GM04503 (cell line): ENCODE measurements at places on chromosomes 2 and 18.

DNA sequence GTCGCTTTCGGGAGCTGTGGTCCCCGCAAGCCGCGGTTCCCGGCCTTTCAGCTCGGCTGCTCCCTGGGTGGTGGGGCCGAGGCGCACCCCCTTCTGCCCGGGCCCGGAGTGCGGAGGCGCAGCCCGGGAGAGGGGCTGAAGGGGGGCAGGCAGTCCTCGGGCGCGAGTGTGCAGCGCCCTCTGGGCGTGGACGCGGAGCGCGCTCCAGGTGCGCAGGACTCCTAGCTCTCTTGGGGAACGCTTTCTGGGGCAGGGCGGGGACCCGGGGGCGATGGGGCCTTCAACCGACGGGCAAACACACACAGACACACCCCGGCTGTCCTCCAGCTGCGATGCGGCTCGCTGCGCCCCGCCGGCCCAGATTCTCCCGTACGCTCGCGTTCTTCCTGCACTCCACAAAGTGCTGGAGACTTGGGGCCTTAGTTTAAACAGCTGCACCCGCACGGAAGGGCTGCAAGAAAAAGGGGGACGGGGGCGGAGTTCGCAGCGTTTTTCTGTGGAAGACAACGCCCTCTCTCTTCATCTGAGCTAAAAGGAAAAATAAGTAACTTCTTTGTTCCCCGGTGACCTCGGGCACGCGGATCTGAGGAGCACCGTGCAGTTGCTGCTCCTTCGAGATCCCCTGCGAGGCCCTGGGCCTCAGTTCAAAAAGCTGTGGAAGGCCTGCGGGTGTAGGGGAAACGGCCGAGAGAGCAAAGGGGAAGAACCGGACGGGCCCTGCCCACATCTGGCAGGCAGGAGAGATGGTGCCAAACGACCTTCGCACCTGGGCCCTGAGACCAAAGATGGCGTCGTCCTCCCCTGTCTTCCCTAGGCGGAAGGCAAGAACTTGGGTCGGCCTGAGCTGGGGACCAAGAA lies 593 bp upstream of the SDC1 start:
- no peak for DNase-seq

- DNase-seq, result no peak
Observed at GRCh38 chr2:38074764-38075506, 1.0 kb downstream of the CYP1B1 start.

DNA sequence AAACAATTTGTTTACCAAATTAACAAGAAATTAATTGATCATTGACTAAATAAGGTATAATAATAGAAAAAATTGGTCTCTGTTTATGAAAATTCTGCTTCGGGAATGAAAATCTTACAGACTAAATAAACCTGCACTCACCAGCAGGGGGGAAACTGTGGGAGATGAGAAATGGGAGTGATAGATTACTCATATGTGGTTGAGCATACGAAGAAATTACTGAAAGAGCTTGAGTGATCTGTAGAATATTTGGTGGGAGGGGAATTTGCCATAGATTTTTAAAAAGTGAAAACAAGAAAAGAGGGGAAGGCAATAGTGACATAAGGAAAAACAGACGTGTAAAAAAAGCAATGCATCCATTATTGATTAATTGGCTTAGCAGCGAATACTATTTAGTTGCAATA lies 2.2 kb downstream of the HMSD start:
- DNase-seq, result no peak

GRCh38 chr2:116877944-116878343 lies 936.5 kb upstream of the DDX18 start:
- no peak for DNase-seq

DNA sequence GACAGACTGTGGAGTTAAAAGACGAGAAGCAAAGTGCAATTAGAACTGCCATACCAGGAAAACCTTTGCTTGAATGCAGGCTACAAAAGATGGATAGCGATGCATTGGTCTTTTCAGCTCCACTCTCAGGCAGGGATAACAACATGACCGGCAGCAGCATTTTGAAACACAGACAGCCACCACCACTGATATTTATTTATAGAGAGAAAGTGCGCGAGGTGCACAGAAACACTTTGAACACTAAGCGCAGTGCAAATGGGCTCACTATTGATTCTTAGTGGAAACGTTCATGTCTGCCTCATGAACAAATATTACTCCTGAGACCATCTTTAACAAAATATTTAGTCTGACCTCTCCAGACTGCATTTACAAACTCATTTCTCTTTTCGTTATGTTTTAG lies 32.9 kb downstream of the CAVIN2 start:
- DNase-seq, result no peak
